ENCODE measurements at places on chromosomes 4 and X. TPM values are rescaled to one million over a fixed set of nuclear protein-coding genes. Genes with fewer than 3 reads are reported as not detected.
A peak's percentile ranks its signal among the peaks of the same experiment; 100 is the strongest.

DNA sequence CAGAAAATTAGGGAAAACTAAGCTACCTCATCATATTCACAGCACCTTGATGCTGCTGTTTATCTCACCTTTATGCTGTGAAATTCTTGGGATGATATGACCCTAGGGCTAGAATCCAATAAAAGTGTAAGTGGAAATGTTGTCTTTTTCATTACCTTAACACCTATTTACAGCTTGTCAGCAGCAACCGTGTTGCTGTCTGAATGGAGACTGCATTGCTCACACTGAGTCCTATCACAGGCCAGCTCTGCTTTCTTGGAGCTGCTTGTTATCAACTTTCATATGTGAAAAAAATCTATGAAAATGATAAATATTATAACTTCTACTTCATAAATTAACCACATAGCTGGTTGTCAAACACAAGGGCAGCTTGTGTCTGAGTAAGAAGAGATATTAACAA is 789.5 kb downstream of the TECRL start:
- no peak for DNase-seq

- no peak for DNase-seq
These were observed 229.4 kb upstream of the GATB start for GRCh38 chr4:151990201-151990600.

DNA sequence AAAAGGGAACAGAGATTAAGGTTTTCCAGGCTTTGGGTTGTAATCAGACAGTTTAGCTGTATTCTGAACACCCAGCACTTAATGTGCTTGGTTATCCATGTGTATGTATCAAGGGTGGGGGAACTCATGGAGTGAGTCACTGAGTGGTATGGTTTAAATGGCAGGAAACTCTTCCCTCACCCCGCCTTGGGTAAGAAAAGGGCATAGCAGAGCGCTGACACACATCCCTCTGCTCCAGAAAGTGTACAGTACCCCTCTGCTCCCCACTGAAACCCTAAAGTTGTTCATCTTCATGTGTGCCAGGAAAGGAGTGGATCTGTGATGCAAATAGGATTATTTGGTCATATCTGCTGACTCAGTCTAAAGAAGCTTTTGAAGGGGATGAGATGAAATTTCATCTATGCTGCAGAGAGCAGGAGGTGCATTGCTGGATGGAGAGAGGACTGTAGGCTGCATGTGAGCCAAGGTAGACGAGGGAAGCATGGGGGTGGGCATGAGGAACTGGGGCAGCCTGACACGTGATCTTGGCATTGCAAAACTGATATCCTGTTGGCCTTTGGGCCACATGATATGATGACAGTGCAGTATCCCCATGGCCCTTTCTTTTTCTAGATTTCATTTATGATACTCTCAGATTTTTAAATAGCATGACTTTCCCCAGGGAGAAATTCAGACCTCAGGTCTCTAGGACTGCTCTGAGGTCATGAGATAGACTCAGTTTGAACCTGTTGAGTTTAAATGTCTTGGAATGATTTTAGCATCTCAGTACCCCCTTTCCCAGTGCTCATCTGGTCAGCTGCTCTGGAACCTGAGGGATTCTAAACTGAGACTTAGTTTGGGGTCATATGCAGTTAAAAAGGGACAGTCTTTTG is 84.8 kb downstream of the TMEM164 start:
- no peak for DNase-seq

GRCh38 chr4:185721190-185722028 is 90.6 kb downstream of the SORBS2 start:
- DNase-seq = no peak

GRCh38 chr4:63777601-63778000 is 631.6 kb downstream of the TECRL start:
- no peak for DNase-seq

GRCh38 chr4:105430811-105431210 is 43.1 kb downstream of the PPA2 start:
- DNase-seq = no peak

- DNase-seq = no peak
These were observed 71.4 kb downstream of the INTS6L start for GRCh38 chrX:135591871-135592270.

GRCh38 chr4:70505151-70505748 is 13.1 kb upstream of the AMTN start:
- peak; percentile 62 for DNase-seq

- no peak for DNase-seq
These were observed 3.4 kb downstream of the CLIC2 start for GRCh38 chrX:155330992-155331391.

GRCh38 chr4:107348188-107349050 is 312.3 kb upstream of the DKK2 start:
- no peak for DNase-seq

DNA sequence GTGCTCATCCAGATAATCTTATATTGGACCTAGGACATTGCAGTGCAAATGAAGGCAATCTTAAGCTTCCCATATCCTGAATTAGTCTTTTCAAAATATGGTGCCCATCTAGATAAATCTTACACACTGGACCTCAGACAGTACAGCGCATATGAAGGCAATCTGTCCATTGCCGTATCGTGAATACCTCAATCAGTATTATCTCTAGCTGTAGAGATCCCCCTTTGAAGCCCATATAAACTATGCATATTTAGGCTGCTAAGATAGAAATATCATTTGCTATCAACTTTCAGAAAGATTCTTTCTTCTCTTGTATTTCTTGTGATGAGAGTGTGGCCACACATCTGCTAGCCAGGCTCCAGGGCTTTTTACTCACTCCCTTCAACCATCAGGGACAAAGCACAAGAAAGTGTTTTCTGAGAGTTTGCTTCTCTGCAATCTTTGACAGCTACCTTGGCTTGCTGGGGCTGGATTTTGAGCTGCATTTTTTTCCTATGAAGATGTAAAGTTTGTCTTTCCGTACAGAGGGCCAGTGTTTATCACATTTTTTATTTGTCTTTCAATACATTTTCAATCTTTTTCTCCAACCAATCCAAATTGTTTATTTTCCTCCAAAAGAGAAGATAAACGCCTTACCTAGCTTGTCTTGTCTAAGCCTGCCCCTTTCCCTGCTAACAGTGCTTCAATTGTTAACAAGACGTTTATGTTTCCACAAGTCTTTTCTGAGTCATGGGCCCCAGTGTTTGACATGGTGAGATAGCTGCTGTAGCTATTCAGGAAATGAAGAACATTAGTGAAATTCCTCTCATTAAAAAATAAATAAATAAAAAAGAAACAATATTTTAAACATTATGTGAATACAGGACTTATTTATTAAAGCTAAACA is 57.6 kb upstream of the FAT1 start:
- no peak for DNase-seq

DNA sequence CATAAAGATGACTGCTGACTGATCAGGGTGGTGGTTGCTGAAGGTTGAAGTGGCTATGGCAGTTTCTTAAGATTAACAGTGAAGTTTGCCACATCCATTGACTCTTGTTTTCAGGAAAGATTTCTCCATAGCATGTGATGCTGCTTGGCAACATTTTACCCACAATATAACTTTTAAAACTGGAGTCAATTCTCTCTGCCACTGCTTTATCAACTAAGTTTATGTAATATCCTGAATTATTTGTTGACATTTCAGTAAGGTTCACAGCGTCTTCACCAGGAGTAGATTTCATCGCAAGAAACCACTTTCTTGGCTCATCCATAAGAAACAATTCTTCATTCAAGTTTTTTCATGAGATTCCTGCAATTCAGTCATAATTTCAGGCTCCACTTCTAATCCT is 166.5 kb upstream of the SPRY1 start:
- no peak for DNase-seq

DNA sequence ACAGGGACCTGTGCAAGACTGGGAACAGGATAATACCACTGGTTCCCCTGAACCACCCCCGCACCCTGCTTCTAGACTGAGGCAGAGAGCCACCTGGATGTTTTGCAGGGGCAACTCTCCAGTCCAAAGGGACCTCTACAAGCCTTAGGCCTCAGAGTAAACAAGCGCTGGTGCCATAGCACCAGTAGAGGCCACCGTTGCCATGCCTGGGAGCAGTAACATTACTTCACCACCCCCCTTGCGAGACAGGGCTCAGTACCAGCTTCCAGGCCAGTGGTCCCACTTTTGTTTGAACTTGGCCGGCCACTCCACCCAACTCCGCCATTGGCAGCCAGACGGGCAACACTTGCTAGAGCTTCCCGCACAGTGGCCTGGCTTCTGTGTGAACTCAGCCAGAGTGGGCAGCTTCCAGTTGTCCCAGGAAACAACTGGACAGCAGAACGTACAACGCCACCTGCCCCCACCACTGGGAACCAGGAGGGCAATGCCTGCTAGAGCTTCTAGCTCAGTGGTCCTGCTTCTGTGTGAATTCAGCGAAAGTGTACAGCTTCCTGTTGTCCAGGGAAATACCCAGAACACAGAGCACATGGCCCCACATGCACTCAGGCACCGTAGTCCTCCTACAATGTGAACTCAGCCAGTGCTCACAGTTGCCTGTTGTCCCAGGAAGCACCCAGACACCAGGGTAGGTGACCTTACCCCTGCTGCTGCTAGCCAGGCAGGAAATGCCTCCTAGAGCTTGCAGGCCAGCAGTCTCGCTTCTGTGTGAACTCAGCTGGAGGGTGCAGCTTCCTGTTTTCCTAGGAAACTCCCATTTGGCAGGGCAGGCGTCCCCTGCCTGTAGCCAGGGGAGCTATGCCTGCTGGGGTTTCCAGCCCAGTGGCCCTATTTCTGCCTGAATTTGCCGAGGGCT is 39.9 kb upstream of the PCDH19 start:
- no peak for DNase-seq

- no peak for DNase-seq
These were observed 62.4 kb upstream of the WDFY3 start for GRCh38 chr4:85028910-85029309.

GRCh38 chr4:164138521-164138920 is 615.4 kb upstream of the SMIM31 start:
- no peak for DNase-seq

GRCh38 chr4:142913034-142913433 is 66.9 kb upstream of the INPP4B start:
- no peak for DNase-seq

DNA sequence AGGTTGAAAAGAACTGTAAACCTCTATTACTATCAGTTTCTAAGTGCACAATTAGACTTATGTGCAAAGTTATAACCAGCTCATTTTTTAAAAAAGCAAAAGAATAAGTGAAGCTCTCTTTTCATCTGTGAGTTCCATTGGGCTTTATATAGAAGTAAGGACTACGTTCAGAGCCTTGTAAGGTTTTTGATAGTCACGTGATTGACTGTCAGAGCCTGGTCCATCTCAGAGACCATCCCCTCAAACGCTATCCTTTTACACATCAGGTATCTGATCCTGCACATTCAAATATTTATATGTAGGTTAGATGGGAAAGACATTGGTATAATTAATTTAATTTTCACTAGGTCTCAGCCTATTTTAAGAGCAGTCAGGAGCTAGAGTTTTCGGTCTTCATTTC is 279.3 kb downstream of the INPP4B start:
- DNase-seq = no peak

RAP2C gene
- total RNA-seq = 57.3 TPM

BTC gene
- total RNA-seq = 0.46 TPM

UGT2B10 gene
- total RNA-seq = not detected

MID2 gene
- 6.2 TPM for total RNA-seq

SLC39A8 gene
- 1.6 TPM for total RNA-seq

MYL5 gene
- 22.6 TPM for total RNA-seq

SSX2B gene
- not detected for total RNA-seq

TCEAL3 gene
- total RNA-seq = 15.1 TPM

All from progenitor cell of endocrine pancreas (in vitro differentiated cells).